Fibroblast of skin of left biceps (primary cell): ENCODE measurements at places on chromosomes 13 and 19.

DNA sequence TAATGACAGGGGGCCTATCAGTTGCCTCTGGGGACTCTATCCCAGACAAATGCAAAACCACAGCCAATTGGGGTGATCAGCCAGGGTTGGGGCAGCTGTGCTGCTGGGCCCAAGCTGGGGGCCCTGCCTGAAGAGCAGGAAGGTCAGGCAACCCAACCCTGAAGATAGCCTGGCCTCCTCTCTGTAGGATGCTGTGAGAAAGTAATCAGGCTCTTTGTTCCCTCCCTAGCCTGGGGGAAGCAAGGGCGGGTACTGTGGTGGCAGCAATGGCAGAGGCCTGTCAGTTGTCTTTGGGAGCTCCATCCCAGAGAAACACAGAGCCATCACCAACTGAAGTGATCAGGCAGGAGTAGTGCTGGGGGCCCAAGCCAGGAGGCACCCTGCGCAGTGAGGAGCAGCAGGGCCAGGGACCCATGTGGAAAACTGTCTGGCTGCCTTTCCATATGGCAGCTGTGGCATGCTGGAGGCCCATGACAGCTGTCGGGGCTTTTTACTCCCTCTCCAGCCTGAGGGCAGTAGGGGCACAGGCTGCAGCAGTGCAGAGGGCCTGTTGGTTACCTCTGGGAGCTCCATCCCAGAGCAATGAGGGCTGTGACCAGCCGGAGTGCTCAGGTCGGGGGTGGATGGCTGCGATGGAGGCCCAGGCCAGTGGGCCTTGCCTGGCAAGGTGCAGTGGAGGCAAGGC, 73.6 kb upstream of the ATP12A start:
- DNase-seq: no peak

DNA sequence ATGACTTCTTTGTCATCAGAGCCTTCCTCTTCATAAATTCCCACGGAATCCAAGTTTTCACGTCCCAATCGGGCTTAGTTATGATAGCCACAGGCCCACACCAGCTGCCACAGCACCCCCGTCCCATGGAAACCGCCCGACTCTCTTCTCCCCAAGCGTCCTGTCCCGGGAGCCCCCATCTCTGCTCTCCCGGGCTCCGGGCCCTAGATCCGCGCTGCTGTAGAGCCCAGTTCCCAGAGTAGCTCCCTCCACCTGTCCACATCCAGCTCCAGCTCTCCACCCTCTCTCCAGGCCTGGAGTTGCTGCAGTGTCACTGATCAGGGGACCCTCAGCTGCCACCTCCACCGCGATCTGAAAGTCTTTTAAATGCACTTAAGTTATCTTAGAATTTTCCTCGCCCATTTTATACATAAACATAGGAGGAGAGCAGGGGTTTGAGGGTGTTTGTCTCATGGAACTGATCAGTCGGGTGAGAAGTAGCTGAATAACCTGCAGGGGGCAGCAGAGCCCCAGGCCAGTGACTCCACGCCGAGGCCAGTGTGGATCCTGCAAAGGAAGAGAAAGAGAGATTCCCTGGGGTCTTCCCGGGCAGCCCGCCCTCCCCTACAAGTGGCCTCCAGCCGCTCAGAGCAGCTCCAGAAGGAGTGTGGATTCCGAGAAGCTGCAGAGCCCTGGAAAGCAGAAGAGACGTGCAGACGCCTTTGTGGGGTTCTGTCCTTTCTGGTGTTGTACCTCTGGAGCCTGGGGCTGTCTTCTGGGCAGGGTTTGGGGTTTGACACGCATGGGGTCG, 1.1 kb upstream of the ZNF763 start:
- DNase-seq: peak; percentile 30

DNA sequence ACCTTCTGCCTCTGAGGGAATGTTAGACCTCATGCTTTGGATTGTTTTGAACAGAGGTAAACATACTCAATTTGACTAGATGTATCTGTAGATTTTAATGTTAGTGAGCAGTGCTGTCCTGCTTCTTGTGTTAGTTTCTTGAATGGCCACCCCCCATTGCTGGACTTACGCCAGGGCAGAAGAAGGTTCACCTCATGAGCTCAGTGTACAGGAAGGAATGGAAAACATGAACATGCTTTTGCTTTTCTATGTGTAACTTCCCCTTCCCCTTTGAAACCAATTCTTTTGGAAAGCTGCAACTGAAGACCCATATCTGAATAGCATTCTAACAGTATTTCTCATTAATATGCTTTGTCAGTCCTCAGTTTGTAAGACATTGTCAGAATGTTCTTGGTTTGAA, 32.3 kb downstream of the WASF3 start:
- no peak for DNase-seq

DNA sequence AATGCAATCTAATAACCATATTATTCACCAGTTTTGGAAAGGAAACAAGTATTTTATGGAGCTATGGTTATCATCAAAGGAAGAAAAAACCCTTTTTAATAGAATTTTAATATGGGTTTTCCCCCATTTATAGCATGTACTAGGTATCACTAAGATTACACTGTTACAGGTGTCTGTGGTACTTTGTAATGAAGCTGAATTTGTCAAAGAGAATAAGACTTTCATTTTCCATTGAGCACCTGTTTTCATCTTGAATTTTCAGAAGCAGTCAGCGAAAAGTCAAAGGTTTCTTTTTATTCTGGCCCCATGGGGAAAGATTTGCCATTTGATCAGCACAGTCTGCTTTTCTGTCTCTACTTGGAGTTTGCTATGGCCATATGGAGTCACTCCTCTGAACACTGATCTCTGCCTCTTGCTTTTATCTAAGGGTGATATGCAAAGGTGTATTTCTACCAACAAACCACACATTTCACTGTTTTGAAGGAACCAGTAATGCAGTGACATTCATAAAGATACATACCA, 590.0 kb downstream of the DCT start:
- DNase-seq: no peak

- no peak for DNase-seq
Observed at GRCh38 chr13:95156208-95156607, 145.0 kb downstream of the ABCC4 start.

DNA sequence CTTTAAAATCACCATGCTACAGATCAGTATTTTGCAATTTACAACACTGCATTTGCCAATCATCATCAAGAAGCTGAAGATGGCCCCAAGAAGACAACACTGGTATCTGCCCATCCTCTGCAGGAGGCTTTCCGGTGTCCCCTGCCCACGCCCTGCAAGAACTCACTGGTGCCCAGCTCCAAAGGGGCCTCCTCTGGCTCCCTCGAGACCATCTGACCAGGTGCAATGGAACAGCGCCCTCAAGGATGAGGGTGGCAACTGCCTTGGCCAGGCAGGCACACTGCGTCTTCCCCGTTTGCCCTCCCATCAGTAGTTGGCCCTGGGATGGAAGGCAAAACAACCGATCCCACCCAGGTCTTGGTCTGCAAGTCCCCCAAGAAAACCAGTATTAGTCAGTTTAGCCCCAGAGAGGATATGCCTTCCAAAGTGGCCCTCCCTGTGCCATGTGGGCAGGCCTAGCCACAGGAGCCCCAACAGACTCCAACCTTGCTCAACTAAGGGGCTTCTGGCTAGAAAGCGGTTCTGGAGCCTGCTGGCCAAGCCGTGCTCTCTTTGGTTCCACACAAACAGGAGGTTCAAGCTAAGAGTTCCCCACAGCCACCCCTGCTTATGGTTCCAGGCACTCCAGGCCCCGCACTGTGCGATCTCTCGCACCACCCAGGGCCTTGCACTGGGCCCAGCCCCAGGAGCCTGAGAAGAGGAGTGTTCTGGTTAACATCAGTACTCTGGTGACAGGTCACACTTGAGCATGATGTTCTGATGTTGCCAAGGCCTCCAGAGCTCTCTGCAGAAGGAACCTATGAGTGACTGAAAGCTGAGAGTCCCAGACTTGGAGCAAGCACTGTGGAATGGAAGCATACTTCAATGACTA, 4.7 kb downstream of the PCID2 start:
- DNase-seq: no peak

- DNase-seq: no peak
Observed at GRCh38 chr19:30862876-30863275, 486.4 kb downstream of the TSHZ3 start.

GRCh38 chr19:19737559-19738332, 4.8 kb upstream of the ZNF14 start:
- no peak for DNase-seq

GRCh38 chr19:38617283-38617763, 430 bp downstream of the MAP4K1 start:
- no peak for DNase-seq

- no peak for DNase-seq
Observed at GRCh38 chr13:24168979-24169378, 8.5 kb downstream of the SPATA13 start.

- no peak for DNase-seq
Observed at GRCh38 chr19:9586764-9587163, 2.5 kb upstream of the ZNF121 start.

DNA sequence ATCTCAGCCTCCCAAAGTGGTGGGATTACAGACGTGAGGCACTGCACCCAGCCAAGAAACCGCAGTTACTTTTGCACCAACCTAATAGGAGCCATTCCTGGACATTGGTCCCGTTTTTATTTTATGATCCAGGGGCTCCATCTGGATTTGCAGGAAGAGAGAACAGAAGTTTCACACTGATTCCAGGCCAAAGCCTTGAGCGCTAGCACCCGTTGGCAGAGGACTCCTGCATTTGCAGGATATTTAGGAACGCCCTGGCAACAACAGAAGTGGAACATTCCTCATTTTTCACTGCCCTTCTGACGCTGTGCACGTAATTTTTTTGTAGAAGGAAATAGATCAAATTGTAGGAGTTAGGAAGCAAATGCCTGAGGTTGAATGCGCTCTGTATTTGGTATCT, 11.7 kb upstream of the SULT2A1 start:
- no peak for DNase-seq

DNA sequence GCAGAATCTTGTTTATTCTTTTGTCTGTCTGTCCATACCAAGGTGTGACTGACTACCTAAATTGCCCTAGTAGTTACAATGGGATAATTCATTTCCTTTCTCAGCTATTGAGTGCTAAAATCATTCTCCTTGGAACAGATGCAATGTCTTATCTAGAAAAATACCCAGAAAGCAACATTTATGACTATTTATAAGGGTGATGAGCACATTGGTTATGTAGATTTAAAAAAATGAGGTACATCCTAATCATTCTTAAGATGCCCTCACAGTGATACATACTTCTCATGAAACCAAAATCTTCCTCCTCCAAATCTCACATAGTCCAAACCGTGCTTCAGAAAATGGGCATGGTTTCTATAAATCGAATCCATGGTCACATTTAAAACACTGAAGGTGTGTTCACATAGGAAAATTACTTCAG, 11.6 kb upstream of the UBE2L5 start:
- DNase-seq: no peak

GRCh38 chr13:44854313-44855060, 134.8 kb downstream of the NUFIP1 start:
- no peak for DNase-seq

- no peak for DNase-seq
Observed at GRCh38 chr13:26095338-26095737, 43.5 kb upstream of the SHISA2 start.

GRCh38 chr19:35671818-35672217, 5.5 kb downstream of the UPK1A start:
- no peak for DNase-seq

DNA sequence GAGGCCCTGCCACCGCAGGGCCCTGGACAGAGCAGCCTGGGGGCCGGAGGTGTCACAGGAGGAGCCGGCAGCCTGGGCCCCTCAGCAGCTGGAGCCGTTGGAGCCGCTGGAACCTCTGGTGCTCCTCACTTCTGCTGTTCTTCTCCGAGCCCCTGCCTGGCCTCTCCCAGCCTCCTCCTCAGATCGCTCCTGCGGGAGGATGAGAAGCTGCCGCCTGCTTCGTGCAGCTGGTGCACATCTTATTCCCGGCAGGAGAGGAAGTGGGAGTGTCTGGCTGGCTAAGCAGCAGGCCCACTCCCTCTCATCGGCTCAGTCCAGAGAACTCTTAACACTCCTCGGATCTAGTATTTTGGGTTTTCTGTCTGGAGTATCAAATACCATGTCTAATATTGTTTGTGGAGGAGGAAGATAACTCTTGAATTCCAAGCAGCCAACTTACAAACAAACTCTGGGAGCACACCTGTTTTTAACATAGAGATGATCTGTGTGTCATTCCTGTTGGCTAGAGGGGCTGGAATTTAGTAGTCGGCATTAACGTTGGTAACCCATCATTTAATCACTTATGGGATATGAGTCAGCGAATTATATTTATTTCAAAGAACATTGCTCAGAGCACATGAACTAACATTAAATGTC, 37.1 kb upstream of the RNF113B start:
- DNase-seq: no peak

DNA sequence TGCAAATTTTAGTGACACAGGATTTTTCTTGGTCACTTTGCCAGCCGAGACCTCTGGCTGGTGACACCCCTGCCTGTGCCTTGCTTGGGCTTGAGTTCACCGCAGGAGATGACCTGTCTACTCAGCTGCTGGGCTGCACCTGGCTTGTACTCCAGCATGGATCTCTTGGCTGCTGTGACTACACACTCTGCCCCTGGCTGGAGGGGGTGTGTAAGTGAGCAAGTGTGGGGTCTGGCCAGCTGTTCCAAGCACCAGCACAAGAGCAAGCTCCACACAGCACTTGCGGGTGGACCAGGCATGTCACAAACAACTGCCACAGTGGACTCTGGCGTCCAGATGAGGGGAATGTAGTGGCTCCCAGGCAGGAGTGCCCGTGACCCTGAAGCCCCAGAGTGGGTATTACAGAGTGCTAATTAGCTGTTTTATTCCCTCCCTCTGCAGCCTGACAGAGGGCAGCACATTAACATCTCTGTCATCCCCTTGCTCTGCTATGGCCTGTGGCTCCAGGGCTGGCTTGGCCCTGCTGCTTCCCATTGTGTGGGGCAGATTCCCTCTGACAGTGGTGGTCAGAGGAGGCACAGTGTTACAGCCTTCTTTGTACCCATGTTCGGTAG, 1387.2 kb downstream of the OLFM4 start:
- no peak for DNase-seq

GRCh38 chr13:83568019-83568418, 314.3 kb downstream of the SLITRK1 start:
- no peak for DNase-seq

DNA sequence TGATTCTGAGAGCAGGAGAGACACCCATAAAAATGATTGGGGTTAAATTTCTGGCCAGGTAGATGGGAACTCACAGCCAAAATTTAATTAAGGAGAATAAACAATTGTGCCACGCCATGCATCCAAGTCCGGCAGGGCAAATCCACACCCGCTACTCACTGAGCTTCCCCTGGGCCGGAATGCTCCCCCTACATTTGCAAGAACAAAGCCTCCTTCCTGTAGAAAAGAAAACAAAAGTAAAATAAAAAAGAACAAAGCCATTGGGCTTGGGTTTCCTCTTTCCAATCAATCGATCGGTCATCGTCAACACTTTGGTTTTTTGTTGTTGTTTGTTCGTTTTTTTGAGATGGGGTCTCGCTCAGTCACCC, 30.2 kb upstream of the TFDP1 start:
- DNase-seq: no peak
